ENCODE measurements at places on chromosomes 4 and X.
A peak's percentile ranks its signal among the peaks of the same experiment; 100 is the strongest.

DNA sequence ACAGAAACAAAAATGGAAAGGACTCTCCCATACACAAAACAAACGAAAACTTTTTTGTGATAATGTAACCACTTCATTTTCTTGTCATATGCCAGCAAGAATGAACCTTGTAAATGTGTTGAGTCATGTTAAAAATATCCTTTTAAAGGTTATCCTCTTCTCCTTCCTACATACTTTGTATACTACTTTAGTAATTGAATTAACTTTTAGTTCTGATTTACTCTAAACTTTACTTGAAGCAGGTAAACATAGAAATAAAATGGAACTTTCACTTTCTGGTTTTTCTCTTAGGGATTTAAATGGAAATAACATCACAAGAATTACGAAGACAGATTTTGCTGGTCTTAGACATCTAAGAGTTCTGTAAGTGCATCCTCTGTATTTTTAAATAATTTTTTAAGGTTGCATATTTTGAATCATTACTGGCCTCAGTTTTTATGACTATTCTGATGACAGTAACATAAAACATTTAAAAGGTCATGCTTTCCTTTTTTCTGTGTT lies 4.7 kb downstream of the SLIT2 start:
- no peak for DNase-seq

GRCh38 chrX:45774961-45775360 lies 574.3 kb upstream of the DIPK2B start:
- no peak for DNase-seq

DNA sequence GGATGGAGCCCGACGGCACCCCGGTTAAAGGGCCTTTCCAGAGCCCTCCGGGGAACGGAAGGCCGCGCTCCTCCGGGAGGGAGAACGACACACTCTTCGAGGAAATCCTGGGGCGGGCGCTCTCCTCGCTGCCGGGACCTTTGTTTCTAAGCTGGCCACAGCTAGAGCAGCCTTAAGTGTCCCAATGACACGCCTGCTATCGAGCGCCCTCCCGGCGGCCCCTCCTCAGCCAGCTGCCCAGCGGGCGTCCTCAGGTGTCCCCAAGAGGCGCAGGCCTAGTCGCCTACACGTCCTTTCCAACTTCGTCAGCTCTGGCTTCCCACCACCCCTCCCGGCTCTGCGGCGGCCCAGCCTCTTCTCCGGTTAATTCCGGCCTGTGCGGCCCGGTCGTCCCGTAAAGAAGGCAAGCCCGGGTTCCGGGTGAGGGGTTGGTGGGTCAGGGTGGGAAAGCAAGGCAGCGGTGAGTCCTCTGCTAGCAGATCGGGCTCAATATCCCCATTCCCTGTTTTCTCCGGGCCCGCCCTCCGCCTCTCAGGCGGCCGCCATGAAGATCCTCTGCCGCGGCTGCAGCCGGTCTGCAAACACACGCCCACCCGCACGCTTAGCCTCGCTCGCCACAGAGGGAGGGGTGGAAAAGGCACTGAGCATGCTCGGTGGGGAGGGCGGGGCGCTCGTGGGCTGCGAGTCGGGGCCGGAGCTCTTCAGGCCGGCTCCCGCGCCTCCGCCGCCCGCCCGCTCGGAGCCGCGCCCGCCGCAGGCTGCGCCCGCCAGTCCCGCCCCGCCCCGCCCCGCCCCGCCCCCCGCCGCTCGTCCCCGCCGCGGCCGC lies at the start of gene RAP1GDS1:
TSS of gene RAP1GDS1 (plus strand) at position 806 of the 826 bp plus-strand sequence. CDS start 182 bp downstream, outside the sequence.
- DNase-seq = peak; percentile 97

GRCh38 chr4:111475001-111475400 lies 670.3 kb upstream of the FAM241A start:
- DNase-seq = peak; percentile 53

- DNase-seq = no peak
Measured at GRCh38 chrX:101708163-101708562, 48.5 kb upstream of the ARMCX2 start.

DNA sequence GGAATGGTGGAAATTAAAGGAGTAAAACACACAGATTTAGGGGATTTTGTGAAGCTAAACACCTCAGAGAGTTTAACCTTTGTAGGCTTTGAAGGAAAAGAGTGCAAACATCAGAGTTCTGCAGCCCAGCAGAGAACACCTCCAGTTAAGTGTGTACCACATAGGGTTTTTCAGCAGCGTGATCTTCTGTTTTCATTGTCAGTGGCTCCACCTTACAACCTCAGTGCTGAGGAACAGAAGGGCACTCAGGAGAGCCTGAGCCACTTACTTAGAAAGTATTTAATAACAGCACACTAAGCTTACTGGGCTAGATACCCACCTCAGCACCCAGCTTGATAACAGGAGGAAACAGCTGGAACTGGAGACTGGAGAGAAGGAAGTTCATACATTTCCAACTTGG lies 2.0 kb upstream of the FBXW7 start:
- DNase-seq = no peak

GRCh38 chr4:143335979-143336780 lies 496 bp upstream of the GAB1 start:
- DNase-seq = peak; percentile 90
